Cerebellum (tissue), 4 donors: ENCODE measurements at places on chromosomes 2 and 18.

DNA sequence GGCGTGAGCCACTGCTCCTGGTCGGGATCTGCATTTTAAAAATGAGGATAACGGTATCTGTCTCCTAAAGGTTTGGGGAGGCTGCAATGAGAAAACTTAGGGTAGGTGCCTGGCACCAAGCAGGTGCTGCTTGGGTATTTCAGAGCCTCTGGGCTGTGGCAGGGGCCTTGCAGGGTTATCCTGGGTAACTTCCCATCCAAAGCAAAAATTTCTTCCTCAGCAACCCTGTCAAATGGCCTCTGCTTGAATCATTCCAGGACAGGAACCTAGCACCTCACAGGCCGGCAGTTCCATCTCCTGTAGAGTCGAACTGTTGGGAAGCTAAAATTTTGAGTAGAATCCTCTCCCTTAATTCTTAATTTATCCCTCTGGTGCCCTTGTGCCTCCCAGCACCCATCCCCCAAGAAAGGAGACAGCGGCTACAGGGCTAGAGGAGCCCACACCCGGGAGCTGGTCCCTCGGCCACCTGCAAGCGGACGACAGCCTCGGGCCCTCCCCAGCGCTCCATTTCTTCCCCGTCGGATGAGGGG, 868 bp downstream of the CGREF1 start:
- peak; percentile 54 for DNase-seq

- peak; percentile 64 for DNase-seq
Observed at GRCh38 chr2:218282173-218282991, 9.9 kb downstream of the TMBIM1 start.

- DNase-seq: no peak
Observed at GRCh38 chr18:79185648-79186047, 116.5 kb downstream of the ATP9B start.

DNA sequence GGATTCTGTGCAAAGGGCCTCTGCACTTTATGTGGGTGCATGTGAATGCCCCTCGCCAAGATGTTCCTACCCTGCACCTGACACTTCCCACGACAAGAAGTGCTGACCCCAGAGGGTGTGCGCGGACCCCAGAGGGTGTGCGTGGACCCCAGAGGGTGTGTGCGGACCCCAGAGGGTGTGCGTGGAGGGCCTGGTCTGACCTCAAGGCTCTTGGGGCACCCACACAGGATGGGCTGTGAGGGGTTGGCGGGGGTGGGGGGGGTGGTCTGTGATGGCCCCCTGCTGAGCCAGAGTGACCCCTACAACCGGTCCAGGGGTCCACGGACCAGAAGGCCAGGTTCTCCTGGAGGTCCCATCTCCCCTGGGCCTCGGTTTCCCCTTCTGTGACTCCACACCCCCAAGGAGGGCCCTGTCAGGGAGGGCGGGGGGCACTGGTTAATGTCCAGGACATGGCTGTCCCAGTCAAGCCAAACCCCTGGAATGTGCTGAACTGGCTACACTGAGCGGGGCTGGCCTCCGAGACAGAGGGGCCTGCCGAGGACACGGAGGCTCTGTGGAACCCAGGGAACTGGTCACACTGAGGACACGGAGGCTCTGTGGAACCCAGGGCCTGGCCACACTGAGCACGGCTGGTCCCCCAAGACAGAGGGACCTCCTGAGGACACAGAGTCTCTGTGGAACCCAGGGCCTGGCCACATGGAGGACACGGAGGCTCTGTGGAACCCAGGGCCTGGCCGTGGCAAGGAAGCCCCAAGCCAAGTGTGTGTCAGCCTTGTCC, 3.1 kb downstream of the NEU4 start:
- no peak for DNase-seq

GRCh38 chr2:12932192-12932591, 215.5 kb downstream of the TRIB2 start:
- DNase-seq: no peak

GRCh38 chr2:125070726-125071505, 1045.8 kb downstream of the CNTNAP5 start:
- no peak for DNase-seq

DNA sequence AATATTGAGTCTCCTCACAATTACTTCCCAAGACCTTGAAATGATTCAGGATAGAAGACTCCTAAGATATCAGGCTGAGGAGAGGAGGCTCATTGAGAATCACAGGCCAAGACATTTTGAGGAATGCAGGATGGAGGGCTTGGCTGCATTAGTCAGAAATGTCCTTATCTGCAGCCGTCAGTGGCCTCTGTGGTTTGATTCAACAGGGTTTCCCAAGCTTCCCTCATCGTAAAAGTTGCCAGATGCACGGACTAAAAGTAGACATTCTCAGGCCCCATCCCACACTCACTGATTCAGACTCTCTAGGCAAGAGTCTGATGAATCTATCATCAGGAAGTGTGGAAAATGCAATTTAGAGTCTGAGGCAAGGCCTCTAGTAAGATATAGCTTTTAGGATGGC, 34.0 kb upstream of the TMEM178A start:
- no peak for DNase-seq

DNA sequence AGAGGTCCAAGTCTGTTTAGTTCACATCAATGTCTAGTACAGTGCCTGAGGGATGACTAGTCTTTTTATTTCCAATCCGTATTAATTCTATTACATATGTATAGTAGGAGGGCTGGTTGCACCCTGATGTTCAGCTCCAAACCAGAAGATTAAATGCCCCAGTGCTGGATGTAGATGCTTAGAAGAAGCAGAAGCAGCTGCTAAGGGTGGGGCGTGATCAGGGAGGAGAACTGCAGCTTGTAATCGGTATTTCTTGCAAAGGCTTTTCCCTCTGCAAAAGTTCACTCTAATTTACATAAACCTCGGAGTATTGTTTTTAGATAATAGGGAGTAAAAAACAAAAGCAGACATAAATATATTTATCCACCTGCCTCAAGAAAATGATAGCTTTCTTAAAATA, 145.3 kb upstream of the ITGA4 start:
- DNase-seq: no peak

- DNase-seq: no peak
Observed at GRCh38 chr2:218238887-218239286, 21.9 kb downstream of the ARPC2 start.

- peak; percentile 28 for DNase-seq
Observed at GRCh38 chr2:39435741-39436591, 1.1 kb downstream of the MAP4K3 start.

DNA sequence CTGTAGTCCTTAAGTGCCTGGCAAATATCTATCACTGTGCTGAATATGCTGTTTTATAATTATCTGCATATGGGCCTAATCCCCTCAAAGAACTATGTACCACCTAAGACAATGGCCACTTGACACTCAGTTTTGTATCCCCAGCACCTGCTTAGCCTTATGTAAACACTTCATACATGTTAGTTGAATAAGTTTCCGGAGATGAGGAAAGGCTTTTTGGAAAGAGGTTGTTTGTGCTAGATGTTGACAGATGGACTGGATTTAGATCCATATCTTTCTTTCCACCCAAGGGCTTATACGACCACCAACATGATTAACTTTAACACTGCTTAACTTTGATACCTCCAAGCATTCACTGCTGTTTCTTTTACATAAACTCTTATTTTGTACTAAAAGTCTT, 63.3 kb downstream of the FAM228A start:
- no peak for DNase-seq

DNA sequence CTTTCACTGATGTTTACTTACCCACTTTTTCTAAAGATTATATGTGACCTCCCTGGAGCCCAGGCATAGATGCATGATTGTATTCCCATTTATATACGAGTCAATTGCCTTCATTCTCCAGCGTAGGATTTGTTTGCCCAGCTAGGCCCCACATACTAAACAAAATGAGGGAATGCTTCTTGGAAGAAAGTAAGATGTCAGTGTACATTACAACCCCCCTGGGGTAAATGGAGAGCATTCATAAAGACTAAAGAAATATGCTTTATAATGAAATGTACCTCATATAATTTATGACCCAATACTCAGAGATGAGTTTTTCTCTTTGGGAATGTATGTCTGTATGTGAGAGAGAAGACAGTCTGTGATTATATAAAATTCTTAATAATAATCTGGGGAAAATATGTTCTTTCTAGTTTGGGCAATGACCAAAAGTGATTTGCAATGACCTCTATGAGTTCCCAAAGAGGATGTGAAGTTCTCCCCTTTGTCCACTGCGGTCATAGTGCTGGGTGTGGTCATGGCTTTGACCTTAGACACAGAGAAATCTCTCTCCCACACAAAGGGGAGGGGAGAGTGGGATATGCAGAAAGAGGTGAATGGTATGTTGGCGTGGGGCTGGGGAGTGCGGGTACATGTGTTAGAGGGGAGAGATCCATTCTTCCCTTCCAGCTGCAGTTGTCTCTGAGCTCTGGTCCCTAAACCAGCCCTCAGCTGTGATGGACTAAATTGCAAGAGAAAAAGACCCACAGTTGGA, 175.6 kb downstream of the EN1 start:
- no peak for DNase-seq

GRCh38 chr2:62305421-62306176, 109.7 kb downstream of the B3GNT2 start:
- DNase-seq: no peak

- DNase-seq: no peak
Observed at GRCh38 chr2:144194326-144195071, 325.4 kb downstream of the ZEB2 start.

DNA sequence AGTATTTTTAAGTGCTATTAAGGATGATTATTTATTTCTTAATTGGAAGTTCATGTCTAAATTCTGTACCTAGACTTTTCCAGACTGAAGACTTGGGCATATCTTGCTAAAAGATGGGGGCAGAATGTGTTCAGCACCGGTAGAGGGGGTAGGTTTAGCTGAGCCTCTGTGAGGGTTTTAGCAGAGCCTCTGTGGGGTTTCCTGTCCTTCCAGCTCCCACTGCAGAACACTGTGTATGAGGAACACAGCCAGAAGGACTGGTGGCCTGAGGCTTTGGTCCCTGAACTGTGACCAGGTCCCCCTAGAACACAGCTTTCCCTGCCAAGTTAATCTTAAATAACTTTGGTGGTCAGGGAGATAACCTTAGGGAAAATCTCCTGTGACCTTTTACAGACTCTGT, 123.4 kb upstream of the EPC2 start:
- no peak for DNase-seq

- DNase-seq: no peak
Observed at GRCh38 chr2:232444409-232445148, 11.4 kb upstream of the ALPI start.

DNA sequence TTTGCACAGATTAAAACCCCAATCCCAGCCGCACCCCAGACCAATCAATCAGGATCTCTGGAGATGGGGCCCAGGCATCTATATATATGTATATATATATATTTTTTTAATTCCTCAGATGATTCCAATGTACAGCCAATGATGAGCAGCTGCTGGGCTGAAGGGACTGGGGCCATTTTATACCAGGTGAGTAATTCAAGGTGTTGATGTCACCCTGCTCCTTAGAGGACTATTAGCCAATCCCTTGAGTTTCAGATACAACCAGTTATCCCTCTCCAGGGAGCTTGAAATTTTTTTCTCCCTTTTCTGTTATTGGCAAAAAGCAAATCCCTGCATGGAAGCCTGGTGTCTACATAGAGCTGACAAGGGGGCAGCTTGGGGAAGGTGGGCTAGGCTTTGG, 59.8 kb downstream of the MCFD2 start:
- DNase-seq: no peak

GRCh38 chr18:79611040-79611681, 68.4 kb upstream of the CTDP1 start:
- no peak for DNase-seq
